PC-9 (cell line): ENCODE measurements at places on chromosomes 2 and 18.

GRCh38 chr2:39779927-39780326 is 869 bp upstream of the THUMPD2 start:
- no peak for DNase-seq

DNA sequence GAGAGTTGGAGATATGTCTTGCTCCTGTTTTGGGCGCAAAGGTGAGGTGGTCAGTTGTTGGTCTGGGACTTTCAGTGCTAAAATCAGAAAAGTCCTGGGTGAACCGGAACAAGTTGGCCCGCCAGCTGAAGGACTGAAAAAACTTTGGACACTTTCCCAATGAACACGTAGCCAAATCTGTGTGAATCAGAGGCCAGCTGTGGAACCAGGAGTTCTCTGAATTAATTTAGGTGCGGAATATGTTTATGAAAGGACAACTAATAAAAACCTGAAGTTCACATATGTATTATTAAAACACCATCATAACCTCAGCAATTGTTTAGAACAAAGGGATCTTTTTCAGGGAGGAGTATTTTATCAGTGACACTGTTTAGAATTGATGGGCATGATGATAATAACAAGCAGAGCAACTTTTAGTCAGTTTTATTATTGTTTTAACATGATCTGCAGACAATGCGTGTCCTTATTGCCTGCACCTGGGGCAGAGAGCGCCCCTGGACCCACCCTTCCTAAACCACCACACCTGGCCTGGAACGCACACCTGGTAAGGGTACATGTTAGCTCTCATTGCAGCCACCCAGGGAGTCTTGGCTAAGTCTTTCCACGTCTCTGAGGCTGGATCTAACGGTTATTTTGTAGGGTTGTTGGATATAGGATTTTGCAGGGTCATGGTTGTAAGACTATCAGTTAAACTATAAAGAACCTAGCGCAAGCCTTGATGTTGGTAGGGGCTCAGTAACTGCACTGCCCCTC is 9.9 kb upstream of the ODC1 start:
- no peak for DNase-seq

DNA sequence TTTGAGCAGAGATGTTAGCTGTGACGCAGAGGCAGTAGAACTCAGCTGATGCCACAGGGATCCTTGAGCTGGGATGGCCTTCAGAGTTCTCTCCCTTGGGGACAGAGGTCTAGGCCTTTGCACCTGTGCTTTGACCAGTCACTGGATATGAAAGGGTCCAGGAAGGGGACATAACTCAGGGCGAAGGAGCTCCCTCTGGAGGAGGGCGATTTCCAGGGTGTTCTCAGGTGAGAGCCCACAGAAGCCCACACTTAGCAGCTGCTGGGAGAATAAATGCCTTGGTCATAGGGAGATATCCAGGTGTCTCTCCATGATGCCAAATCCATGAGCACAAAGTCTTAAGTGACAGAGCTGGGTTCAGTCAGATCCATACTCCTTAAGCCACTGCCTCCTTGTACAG is 369.2 kb downstream of the NYAP2 start:
- DNase-seq, result no peak

- no peak for DNase-seq
These were observed 5.7 kb downstream of the MAL start for GRCh38 chr2:95031076-95031725.
